ENCODE measurements at places on chromosomes 1 and 21. TPM values are rescaled to one million over a fixed set of nuclear protein-coding genes. Genes with fewer than 3 reads are reported as not detected.

The TRNP1 gene
- 2.3 TPM for total RNA-seq

- H3K36me3 ChIP-seq, result no peaks in the 10 kb centered on the region
- DNase-seq, result peak; percentile 42
- no peak overlapping the region for H3K4me3 ChIP-seq
Observed at GRCh38 chr1:200258447-200259375, 151.1 kb downstream of the ZNF281 start.

DNA sequence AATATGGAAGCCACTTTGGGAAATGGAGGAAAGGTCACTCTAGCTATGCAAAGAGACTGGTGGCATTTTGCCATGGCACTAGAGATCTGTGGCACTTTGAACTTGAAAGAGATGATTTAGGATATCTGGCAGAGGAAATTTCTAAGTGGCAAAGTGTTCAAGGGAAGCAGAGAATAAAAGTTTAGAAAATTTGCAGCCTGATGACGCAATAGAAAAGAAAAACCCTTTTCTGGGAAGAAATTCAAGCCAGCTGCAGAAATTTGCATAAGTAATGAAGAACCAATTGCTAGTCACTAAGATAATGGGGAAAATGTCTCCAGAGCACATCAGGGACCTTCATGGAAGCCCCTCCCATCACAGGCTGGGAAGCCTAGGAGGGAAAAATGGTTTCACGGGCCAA is 191.1 kb upstream of the B3GALT2 start:
- H3K4me3 ChIP-seq, result no peak overlapping the region
- no peaks in the 10 kb centered on the region for H3K4me1 ChIP-seq
- H3K36me3 ChIP-seq, result no peaks in the 10 kb centered on the region

DNA sequence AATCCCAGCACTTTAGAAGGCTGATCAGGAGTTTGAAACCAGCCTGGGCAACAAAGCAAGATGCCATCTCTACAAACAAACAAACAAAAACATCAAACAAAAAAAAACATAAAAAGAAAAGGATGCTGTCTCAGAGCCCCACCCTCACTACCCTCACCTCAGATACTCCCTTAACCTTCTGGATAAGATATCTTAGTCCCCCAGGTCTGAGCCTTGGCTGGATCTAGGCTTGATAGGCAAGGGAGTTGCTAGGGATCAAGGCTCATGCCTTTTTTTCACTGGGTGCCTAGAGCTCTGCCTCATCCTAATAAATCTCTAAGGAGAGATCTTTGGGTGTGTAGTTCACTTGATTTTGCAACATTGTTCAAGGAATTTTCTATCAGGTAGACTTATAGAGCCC is 7.4 kb downstream of the HDAC1 start:
- peaks cover 76% of the 10 kb centered on the region for H3K36me3 ChIP-seq
- no peak overlapping the region for H3K4me3 ChIP-seq
- no peak overlapping the region for H3K27ac ChIP-seq
- peak; percentile 47 for DNase-seq
- H3K27me3 ChIP-seq, result no peaks in the 10 kb centered on the region

The TSPAN2 gene
- total RNA-seq, result not detected

DNA sequence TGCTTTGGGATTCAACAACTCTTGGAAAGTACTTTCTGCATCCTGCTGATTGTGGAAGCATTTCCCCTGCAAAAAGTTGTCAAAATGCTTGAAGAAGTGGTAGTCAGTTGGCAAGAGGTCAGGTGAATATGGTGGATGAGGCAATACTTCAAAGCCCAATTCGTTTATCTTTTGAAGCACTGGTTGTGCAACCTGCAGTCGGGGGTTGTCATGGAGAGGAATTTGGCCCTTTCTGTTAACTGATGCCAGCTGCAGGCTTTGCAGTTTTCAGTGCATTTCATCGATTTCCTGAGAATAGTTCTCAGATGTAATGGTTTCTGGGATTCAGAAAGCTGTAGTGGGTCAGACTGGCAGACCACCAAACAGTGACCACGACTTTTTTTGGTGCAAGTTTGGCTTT is 47.6 kb upstream of the GJA5 start:
- H3K36me3 ChIP-seq, result no peaks in the 10 kb centered on the region
- no peak overlapping the region for H3K27ac ChIP-seq
- H3K4me3 ChIP-seq, result no peak overlapping the region
- peaks cover 4% of the 10 kb centered on the region for H3K27me3 ChIP-seq
- DNase-seq, result no peak

The CRNN gene
- not detected for total RNA-seq

- no peak for DNase-seq
- H3K36me3 ChIP-seq, result no peaks in the 10 kb centered on the region
- no peaks in the 10 kb centered on the region for H3K27me3 ChIP-seq
Observed at GRCh38 chr1:169452921-169453320, 25.6 kb upstream of the CCDC181 start.

The ALPL gene
- 0.38 TPM for total RNA-seq

GRCh38 chr1:202189001-202189790 is 4.4 kb upstream of the LGR6 start:
- peak; percentile 78 for DNase-seq
- H3K36me3 ChIP-seq, result no peaks in the 10 kb centered on the region
- peaks cover 8% of the 10 kb centered on the region for H3K27me3 ChIP-seq

DNA sequence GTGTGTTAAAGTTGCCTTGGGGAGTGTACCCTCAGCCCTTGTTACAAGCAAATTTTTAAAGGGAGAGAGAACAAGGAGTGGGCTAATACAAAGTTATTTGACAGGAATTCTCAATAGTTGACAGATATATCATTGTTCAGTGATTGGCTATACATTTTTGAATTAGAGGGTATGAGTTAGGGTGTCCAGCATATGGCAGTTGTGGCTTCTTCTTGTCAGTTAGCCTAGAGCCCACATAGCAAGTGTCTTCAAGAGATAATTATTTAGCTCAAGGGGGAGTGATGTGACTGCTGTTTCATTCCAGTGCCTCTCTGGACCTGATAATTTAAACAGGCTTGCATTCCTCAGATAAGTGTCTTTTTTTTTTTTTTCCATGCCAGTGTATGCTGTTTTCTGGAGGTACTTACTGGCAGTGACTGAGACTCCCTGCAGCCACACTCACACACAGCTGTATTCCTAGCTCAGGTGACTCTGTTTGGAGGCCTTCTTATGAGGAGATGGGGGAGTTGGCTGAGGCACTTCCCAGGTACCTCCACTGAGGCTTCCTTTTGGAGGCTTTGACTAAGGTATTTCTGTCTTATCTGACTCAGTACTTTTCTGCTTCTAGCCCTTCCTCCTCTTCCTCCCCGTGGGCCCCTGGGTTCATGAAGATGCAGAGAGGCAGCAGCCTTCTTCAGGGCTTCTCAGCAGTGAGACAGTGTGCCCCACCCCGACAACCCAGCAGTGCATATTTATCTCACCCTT is 32.3 kb downstream of the IVNS1ABP start:
- H3K27me3 ChIP-seq, result no peaks in the 10 kb centered on the region
- peak overlapping the region; percentile 96 for H3K27ac ChIP-seq
- H3K4me1 ChIP-seq, result peaks cover 40% of the 10 kb centered on the region
- no peak overlapping the region for H3K4me3 ChIP-seq
- peak; percentile 83 for DNase-seq

DNA sequence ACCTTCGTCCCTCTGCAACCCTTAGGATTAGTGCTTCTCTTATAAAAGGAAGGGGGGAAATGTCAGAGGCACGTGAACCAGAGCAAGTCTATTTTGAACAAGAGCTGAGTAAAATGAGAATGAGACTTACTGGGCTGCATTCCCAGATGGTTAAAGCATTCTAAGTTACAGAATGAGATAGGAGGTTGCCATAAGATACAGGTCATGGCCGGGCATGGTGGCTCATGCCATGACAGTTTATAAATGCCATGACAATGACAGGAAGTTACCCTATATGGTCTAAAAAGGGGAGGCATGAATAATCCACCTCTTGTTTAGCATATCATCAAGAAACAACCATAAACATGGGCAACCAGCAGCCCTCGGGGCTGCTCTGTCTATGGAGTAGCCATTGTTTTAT is 2.5 kb upstream of the AQP10 start:
- H3K36me3 ChIP-seq, result no peaks in the 10 kb centered on the region
- H3K27me3 ChIP-seq, result no peaks in the 10 kb centered on the region
- H3K4me1 ChIP-seq, result peaks cover 20% of the 10 kb centered on the region
- H3K27ac ChIP-seq, result no peak overlapping the region
- DNase-seq, result no peak
- H3K4me3 ChIP-seq, result no peak overlapping the region

The C1orf226 gene
- 1.4 TPM for total RNA-seq

- no peak for DNase-seq
- no peaks in the 10 kb centered on the region for H3K36me3 ChIP-seq
- H3K4me3 ChIP-seq, result no peak overlapping the region
- H3K27ac ChIP-seq, result peak overlapping the region; percentile 68
- no peaks in the 10 kb centered on the region for H3K27me3 ChIP-seq
- no peaks in the 10 kb centered on the region for H3K4me1 ChIP-seq
Observed at GRCh38 chr1:210372931-210373627, 44.4 kb downstream of the HHAT start.

- no peak overlapping the region for H3K4me3 ChIP-seq
- peaks cover 6% of the 10 kb centered on the region for H3K27me3 ChIP-seq
- no peaks in the 10 kb centered on the region for H3K4me1 ChIP-seq
- no peak for DNase-seq
- H3K36me3 ChIP-seq, result no peaks in the 10 kb centered on the region
Observed at GRCh38 chr21:44583089-44583799, 2.8 kb upstream of the KRTAP10-5 start.

DNA sequence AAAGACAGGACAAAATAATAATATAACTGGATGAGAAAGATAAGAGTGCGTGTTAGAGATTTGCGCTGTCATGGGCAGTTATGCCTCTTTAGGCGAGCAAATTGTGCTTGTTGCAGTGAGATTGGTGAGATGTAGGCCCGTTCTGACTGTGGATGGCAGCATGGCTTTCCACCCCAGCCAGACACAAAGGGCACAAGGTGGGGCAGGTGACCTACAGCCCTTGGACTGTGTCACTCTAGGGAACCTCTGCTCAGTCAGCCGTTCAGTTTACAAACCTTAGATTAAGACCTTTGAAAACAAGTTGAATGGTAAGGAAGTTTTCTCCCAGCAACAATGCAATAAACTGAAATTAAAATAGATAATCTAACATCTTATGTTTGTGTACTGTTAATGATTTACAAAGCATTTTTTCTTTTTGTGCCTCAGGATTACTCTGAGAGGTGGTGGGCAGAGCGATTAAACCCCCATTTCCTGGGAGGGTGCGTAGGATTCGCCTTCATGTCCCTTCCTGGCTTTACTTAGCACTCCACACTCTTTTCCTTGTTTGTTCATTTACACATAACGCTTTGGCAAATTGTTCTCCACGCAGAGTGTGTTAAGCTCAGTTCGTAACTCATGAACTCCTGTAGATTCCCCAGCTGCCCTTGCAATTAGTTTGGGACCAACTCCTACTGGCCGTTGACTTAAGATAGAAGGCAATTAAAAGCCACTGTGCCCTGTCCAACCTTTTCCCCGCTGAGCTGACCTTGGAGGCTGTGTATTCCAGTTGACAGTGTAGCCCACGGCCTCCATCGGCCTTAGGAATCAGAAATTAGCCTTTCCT is 58.1 kb upstream of the IGSF5 start:
- no peak for DNase-seq
- no peak overlapping the region for H3K27ac ChIP-seq
- H3K36me3 ChIP-seq, result no peaks in the 10 kb centered on the region
- H3K27me3 ChIP-seq, result no peaks in the 10 kb centered on the region
- no peaks in the 10 kb centered on the region for H3K4me1 ChIP-seq
- H3K4me3 ChIP-seq, result no peak overlapping the region

DNA sequence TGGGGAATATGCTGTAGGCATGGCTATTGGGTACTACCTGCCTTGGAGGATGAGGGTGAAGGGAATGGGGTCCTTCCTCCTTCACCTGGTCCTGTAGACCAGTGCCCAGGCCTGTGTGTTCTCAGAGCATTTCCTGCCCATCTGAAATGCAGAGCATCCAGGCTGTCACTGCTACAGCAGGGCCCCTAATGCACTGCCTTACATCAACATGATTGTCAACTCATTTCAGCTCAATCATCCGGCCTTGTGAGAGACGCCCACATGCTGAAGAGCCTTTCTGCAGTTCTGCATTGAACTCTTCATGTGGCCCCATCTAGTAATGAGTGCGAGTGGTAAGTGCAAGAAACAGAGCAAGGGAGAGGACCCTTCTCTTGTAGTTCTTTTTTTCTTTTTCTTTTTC is 39.8 kb upstream of the SRP9 start:
- no peak for DNase-seq
- H3K27ac ChIP-seq, result no peak overlapping the region
- peaks cover 60% of the 10 kb centered on the region for H3K27me3 ChIP-seq
- no peak overlapping the region for H3K4me3 ChIP-seq
- H3K36me3 ChIP-seq, result no peaks in the 10 kb centered on the region

DNA sequence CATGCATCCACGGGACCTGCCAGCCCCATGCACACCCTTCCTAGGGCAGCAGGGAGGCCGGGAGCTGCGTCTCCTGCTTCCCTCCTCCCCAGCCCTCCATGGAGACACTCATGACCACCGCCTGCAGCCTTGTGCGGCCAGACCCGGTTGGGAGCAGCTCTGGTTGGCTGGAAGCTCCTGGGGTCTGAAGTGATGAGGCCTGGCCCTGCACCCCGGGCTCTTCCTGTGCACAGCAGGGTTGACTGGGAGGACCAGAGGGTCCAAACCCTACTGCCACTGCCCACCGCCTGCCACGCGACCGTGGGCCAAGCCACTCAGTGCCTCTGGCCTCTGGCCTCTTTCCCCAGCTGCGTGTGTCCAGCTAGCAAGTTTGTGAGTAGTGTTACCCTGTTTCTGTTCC is 111.1 kb upstream of the COL6A1 start:
- no peak overlapping the region for H3K27ac ChIP-seq
- no peak for DNase-seq
- H3K36me3 ChIP-seq, result no peaks in the 10 kb centered on the region
- H3K27me3 ChIP-seq, result peaks cover 50% of the 10 kb centered on the region

- H3K4me1 ChIP-seq, result no peaks in the 10 kb centered on the region
- DNase-seq, result no peak
- no peaks in the 10 kb centered on the region for H3K36me3 ChIP-seq
- no peaks in the 10 kb centered on the region for H3K27me3 ChIP-seq
Observed at GRCh38 chr1:232561381-232561780, 68.6 kb downstream of the SIPA1L2 start.

- H3K36me3 ChIP-seq, result no peaks in the 10 kb centered on the region
- no peaks in the 10 kb centered on the region for H3K4me1 ChIP-seq
- H3K4me3 ChIP-seq, result no peak overlapping the region
- DNase-seq, result no peak
- H3K27ac ChIP-seq, result no peak overlapping the region
Observed at GRCh38 chr1:7899741-7900140, 40.9 kb downstream of the TNFRSF9 start.

DNA sequence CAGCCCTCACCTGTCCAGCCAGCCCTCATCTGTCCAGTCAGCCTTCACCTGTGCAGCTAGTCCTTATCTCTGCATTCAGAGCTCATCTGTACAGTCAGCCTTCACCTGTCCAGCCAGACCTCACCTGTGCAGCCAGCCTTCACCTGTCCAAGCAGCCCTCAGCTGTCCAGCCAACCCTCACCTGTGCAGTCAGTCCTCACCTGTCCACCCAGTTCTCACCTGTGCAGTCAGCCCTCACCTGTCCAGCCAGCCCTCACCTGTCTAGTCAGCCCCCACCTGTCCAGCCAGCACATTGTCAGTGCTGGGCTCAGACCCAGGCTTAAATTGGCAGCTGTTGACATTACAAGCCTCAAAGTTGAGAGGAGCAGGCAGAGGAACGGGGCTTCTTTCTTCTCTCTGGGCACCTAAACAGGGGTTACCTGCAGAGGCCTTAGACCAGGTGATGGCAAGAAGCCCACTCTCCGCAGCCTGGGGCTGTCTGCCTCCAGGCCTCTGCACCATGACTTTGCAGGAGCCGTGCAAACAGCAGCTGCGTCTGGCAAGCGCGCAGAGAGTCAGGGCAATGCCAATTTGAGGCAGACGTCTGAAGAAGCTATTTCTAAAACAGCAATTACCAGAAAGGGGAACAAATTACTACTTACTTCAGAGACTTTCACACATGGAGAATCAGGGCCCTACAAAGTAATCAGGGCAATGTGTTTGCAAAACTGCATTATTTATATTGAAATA is 506.1 kb downstream of the NPHP4 start:
- H3K4me3 ChIP-seq, result no peak overlapping the region
- no peak for DNase-seq
- no peak overlapping the region for H3K27ac ChIP-seq
- H3K36me3 ChIP-seq, result no peaks in the 10 kb centered on the region
- H3K27me3 ChIP-seq, result peaks cover 2% of the 10 kb centered on the region

Measured in K562 (cell line).